ENCODE measurements at places on chromosomes 2 and 18.

DNA sequence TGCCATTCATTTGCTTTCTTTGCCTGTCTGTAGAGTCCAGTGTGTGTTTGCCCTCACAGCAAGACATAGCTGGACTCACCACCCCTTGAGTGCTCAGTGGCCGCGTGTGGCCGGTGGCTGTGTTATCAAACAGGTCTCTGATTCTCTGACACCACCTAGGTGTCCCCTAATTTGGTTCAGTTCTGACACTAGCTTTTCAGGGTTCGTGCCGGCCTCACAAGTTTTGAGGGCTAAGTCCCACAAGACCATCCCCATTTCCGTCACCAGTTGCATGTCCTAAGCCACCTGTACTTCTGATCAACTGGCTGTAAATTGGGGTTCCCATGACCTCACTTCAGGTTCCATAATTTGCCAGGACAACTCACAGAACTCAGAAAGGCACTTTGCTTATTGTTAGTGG, 23.5 kb downstream of the NCK2 start:
- DNase-seq: no peak

DNA sequence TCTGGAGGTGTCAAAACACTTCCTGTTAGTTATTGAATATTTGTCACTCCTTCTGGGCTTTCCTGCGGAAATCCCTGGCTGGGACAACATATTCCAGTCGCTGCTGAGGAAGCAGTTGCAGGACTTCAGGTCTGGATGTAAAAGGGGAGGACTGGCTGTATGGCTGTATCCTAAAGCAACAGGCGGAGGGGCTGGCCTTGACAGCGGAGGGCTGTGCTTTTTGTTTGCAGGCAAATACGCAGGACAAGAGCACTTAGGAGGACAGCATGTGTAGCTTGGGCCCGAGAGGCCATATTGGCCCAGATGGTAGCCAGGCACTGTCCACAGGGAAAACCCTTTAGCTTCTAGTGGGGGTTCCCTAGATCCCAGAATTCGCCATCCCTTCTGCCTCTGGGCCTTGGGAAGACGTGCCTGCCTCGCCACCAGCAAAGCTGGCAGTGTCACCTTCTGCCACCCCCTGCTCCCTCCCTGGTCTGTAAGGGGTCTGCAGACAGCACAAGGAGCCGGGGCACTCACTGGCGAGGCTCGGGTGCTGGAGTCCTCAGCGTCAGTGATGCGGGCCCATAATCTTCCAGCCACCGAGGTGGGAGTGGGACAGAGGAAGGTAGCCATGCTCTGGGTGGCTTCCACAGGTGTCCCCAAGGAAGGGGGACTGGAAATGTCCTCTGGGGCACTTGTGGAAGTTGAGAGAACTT, 6.7 kb downstream of the NPPC start:
- no peak for DNase-seq

GRCh38 chr2:77521548-77521891, 656 bp downstream of the LRRTM4 start:
- no peak for DNase-seq

DNA sequence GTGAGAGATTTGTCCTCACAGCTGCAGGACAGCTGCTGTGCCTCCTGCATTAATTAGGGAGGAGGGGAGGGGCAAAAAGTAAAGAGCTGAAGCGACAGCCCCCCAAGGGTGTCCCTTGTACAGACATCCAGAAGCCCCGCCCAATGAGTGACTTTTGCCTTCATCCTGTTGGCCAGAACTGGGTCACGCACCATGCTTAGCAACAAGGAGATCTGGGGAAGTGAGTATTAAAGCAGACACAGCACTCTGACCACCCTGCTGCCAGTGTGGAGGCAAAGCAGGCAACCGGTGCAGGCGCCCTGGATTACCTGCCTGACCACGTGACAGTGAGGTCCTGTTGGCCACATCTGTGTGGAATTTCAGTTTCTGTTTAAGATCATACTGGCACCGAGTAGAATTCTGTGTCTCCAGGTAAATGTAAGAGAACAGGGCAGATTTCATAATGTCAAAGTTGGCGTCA, 21.5 kb upstream of the BIN1 start:
- DNase-seq: peak; percentile 29

DNA sequence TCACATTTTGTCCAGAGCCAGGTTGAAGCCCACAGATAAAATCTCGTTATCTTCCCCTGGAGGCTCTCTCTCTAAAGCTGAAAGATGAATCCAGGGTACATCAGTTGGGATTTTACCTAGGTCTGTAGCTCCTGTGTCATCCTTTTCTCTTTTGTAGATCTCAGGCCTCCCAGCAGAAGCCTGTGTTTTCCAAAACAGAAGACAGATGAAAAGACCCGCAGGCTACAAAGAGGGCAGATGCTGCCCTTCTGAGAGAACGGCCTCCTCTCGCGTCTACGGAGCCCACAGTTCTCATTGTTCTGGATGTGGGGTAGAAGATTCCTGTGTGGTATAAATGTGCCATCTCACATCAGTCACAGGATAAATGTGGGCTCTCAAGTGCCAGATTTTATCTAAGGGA, 139.5 kb downstream of the SUCLG1 start:
- no peak for DNase-seq

DNA sequence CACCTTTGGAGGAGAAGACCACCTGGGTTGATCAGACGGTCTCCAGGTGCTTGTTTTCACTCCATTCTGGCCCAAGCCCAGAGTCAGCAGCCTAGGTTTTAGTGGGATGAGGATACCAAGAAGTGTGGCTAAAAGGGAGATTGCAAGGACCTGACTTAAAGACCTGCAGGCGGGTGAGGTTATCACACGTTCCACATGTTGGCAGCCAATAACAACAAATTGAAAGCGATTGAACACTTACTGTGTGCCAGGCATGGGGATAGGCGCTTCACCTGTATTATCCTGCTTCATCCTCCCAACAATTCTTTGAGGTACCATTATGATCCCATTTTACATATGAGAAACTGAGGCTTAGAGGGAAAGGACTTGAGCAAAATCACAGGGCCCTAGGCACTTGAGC, 5.0 kb downstream of the ARL4C start:
- DNase-seq: no peak
